ENCODE measurements at places on chromosomes 5 and 9. TPM values are rescaled to one million over a fixed set of nuclear protein-coding genes. Genes with fewer than 3 reads are reported as not detected.

Gene PLAC8L1
- 1.4 TPM for total RNA-seq

Gene TRIM7
- total RNA-seq: 2.4 TPM

Gene GRXCR2
- not detected for total RNA-seq

Gene NUTM2G
- not detected for total RNA-seq

Gene TOPORS
- total RNA-seq: 12.8 TPM

Gene PTGS1
- total RNA-seq: 0.17 TPM

Gene PDLIM4
- total RNA-seq: 1.2 TPM

Gene CCDC180
- total RNA-seq: 2.5 TPM

Gene TEK
- total RNA-seq: not detected

Gene OTULINL
- 18.8 TPM for total RNA-seq

DNA sequence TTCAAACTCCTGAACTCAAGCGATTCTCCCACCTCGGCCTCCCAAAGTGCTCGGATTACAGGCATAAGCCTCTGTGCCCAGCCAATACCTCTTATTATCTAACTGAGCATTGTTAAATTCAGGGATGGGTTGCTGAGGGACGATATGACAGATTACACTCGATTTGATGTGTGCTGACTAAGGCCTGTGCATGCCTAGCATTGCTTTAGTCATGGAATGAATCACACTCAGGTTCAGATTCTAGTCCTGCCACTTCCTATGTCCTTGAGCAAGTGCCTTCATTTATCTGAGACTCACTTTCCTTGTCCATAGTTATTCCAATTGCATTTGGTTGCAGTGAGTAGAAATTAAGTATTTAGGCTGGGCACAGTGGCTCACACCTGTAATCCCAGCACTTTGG is 19.5 kb downstream of the THBS4 start:
- no peak for DNase-seq
- H3K27ac ChIP-seq: no peak overlapping the region
- no peaks in the 10 kb centered on the region for H3K36me3 ChIP-seq
- H3K4me3 ChIP-seq: no peak overlapping the region
- no peaks in the 10 kb centered on the region for H3K27me3 ChIP-seq
- peaks cover 28% of the 10 kb centered on the region for H3K4me1 ChIP-seq

GRCh38 chr9:13786711-13787110 is 507.2 kb upstream of the MPDZ start:
- no peak for DNase-seq
- no peaks in the 10 kb centered on the region for H3K36me3 ChIP-seq
- H3K4me1 ChIP-seq: no peaks in the 10 kb centered on the region
- no peak overlapping the region for H3K4me3 ChIP-seq
- H3K27ac ChIP-seq: no peak overlapping the region

DNA sequence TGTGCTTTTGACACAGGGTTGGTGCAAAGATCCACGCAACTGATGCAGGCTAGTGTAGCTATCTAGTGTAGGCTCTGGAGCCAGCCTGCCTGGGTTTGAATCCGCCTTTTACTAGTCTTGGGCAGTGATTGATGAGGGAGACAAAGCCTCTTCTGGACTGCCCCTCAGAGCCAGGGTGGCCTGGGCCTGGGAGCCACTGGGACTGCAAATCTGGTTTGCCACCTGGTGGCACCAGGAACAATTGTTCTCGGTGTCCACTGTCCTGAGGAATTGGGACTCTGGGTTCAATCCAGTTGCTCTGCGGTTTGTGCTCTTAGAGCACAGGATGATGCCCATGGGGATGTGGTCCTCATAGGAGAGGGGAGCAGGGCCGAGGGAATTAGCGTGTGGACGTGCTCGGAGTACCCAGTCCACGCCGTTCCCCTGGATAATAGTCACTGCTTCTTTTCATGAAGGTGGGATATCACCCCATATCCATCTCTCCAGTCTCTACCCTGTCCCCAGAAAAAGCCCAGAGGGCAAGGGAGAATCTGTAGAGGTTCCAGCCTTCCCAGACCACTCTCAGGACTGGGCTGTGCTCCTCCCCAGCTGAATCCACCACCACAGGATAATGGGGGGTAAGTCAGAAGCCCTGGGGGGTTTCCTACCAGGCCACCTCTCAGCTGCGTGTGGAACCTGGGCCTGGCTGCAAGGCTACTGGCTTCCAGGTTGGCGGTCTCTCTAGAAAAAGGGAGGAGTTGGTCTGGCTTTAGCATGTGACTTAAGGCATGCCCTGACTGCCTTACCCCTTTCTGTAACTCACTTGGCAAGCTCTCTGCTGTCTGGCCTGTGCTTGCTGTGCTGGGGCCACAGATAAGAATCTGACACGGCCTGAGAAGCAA is 1.9 kb downstream of the B4GALT7 start:
- H3K27me3 ChIP-seq: no peaks in the 10 kb centered on the region
- DNase-seq: no peak
- peaks cover 4% of the 10 kb centered on the region for H3K36me3 ChIP-seq
- H3K27ac ChIP-seq: peak overlapping the region; percentile 13
- peak overlapping the region; percentile 94 for H3K4me3 ChIP-seq
- H3K4me1 ChIP-seq: peaks cover 35% of the 10 kb centered on the region

DNA sequence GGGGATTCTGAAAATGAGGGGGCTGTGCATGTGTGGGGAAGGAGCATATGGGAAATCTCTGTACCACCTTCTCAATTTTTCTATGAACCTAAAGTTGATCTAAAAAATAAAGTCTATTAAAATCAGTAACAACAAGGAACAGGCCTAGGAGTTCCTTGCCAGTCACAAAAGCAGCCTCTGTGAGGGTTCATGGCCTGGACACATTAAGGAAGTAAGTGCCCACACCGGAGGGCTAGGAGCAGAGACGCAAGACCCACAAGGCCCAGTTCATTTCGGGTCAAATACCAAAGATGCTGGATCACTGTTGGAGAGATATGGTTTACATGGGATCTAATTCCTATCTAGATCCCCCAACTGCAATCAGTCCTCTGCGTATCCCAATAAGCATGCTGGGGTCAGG is 88.4 kb downstream of the SEMA4D start:
- H3K4me3 ChIP-seq: peak overlapping the region; percentile 64
- H3K36me3 ChIP-seq: peaks cover 25% of the 10 kb centered on the region
- peaks cover 93% of the 10 kb centered on the region for H3K4me1 ChIP-seq
- DNase-seq: no peak

- H3K27ac ChIP-seq: no peak overlapping the region
- no peak for DNase-seq
- no peak overlapping the region for H3K4me3 ChIP-seq
- H3K36me3 ChIP-seq: peaks cover 3% of the 10 kb centered on the region
Observed at GRCh38 chr5:4520559-4520958, 619.6 kb upstream of the ADAMTS16 start.

GRCh38 chr5:109996246-109996645 is 306.5 kb downstream of the MAN2A1 start:
- H3K27ac ChIP-seq: no peak overlapping the region
- DNase-seq: no peak
- H3K4me3 ChIP-seq: no peak overlapping the region
- H3K4me1 ChIP-seq: peaks cover 14% of the 10 kb centered on the region
- H3K27me3 ChIP-seq: no peaks in the 10 kb centered on the region

DNA sequence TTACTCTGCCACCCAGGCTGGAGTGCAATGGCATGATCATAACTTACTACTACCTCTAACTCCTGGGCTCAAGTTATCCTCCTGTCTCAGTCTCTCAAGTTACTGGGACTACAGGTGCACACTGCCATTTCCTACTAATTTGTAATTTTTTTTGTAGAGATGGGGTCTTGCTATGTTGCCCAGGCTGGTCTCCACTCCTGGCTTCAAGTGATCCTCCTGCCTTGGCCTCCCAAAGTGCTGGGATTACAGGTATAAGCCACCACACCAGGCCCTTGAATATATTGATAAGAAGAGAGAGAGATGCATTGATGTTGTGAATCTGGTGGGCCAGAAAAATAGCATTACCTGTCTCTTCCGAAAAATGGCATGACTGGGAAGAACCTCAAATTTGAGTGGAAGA is 21.0 kb upstream of the RCL1 start:
- DNase-seq: no peak
- no peak overlapping the region for H3K27ac ChIP-seq
- H3K4me1 ChIP-seq: peaks cover 7% of the 10 kb centered on the region
- H3K36me3 ChIP-seq: no peaks in the 10 kb centered on the region
- H3K27me3 ChIP-seq: no peaks in the 10 kb centered on the region
- H3K4me3 ChIP-seq: no peak overlapping the region

DNA sequence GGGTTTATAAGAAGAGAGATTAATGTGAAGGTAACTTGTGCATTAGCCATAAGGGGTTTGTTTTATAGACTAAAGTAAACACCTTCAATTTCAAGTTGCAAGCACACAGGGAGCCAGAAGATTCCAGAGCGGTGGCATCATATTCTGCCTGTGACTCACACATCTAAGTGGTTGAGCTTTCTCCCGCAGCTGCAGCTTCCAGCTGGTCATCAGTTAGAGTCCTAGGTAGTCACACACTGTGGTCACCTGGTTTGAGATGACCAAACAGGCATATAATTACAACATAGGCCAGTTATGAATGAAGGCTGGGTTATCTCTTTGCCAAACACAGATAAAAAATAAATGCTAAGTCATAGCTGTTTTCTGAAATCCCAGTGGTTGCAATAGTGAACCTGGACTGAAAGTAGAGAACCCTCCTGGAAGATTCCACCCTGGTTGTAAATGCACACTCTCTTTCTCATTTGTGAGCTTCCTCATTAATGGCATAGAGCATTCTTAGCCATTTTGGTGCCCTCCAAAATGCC is 171.3 kb downstream of the GDNF start:
- peaks cover 1% of the 10 kb centered on the region for H3K36me3 ChIP-seq
- H3K27ac ChIP-seq: no peak overlapping the region
- DNase-seq: no peak
- H3K27me3 ChIP-seq: no peaks in the 10 kb centered on the region
- H3K4me1 ChIP-seq: peaks cover 18% of the 10 kb centered on the region
- no peak overlapping the region for H3K4me3 ChIP-seq

GRCh38 chr5:83524345-83524744 is 52.8 kb downstream of the VCAN start:
- H3K27ac ChIP-seq: no peak overlapping the region
- DNase-seq: no peak
- no peaks in the 10 kb centered on the region for H3K4me1 ChIP-seq
- H3K36me3 ChIP-seq: no peaks in the 10 kb centered on the region
- H3K27me3 ChIP-seq: peaks cover 11% of the 10 kb centered on the region

GRCh38 chr5:44727100-44727499 is 81.6 kb upstream of the MRPS30 start:
- H3K4me3 ChIP-seq: no peak overlapping the region
- no peak overlapping the region for H3K27ac ChIP-seq
- H3K4me1 ChIP-seq: no peaks in the 10 kb centered on the region
- H3K36me3 ChIP-seq: no peaks in the 10 kb centered on the region

- no peaks in the 10 kb centered on the region for H3K4me1 ChIP-seq
- DNase-seq: no peak
- no peak overlapping the region for H3K27ac ChIP-seq
- H3K27me3 ChIP-seq: peaks cover 6% of the 10 kb centered on the region
- no peaks in the 10 kb centered on the region for H3K36me3 ChIP-seq
- no peak overlapping the region for H3K4me3 ChIP-seq
Observed at GRCh38 chr5:172498431-172499129, 44.3 kb upstream of the SH3PXD2B start.

- H3K36me3 ChIP-seq: no peaks in the 10 kb centered on the region
- no peaks in the 10 kb centered on the region for H3K4me1 ChIP-seq
- H3K27me3 ChIP-seq: no peaks in the 10 kb centered on the region
- no peak overlapping the region for H3K4me3 ChIP-seq
- DNase-seq: no peak
Observed at GRCh38 chr5:171032435-171032973, 170.7 kb downstream of the RANBP17 start.

- H3K27ac ChIP-seq: no peak overlapping the region
- DNase-seq: no peak
- H3K27me3 ChIP-seq: no peaks in the 10 kb centered on the region
Observed at GRCh38 chr9:34176089-34176488, 2.8 kb upstream of the UBAP1 start.

DNA sequence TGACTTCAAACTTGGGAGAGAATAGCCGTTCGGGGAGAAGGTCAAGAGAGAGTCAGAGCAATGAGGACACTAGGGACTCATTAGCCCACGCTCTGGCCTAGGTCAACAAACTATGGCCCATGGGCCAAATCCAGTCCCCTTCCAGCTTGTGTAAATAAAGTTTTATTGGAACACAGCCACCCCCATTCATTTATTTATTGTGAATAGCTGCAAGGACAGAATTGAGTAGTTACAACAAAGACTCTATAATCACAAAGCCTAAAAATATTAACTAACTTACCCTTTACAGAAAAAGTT is 33.1 kb upstream of the TRIM32 start:
- DNase-seq: no peak
- H3K4me1 ChIP-seq: no peaks in the 10 kb centered on the region
- H3K4me3 ChIP-seq: no peak overlapping the region
- H3K27me3 ChIP-seq: no peaks in the 10 kb centered on the region
- H3K36me3 ChIP-seq: no peaks in the 10 kb centered on the region

- no peaks in the 10 kb centered on the region for H3K36me3 ChIP-seq
- H3K27me3 ChIP-seq: no peaks in the 10 kb centered on the region
- H3K4me1 ChIP-seq: no peaks in the 10 kb centered on the region
- H3K27ac ChIP-seq: no peak overlapping the region
Observed at GRCh38 chr9:14132775-14133174, 181.2 kb downstream of the NFIB start.

DNA sequence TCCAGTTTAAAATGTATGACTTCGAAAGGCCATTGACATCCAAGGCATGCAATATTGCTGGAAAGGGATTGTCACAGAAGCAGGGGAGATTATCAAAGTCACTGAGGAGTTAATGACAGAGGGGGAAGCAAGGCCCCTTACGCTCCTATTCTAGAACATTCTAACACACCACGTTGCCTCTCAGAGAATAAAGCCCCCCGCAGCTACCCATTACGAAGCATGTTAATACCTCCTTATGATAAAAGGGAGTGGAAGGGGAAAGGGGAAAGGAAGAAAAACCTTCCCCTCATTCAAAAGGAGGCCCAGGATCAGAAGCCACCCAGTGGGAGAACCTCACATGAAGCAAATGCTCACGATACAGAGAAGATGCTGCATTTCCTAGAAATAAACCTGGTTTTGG is 213.6 kb downstream of the DAB2IP start:
- no peak for DNase-seq
- H3K36me3 ChIP-seq: no peaks in the 10 kb centered on the region
- H3K4me3 ChIP-seq: no peak overlapping the region
- no peaks in the 10 kb centered on the region for H3K27me3 ChIP-seq
- no peak overlapping the region for H3K27ac ChIP-seq

Data from activated T-cell treated with anti-CD3 and anti-CD28 coated beads, Interleukin-2, amount 50 U/mL, for 72 hours (primary cell).